ENCODE measurements at places on chromosomes 1 and 21.

- no peak for DNase-seq
Measured at GRCh38 chr1:27438621-27439061, 46.2 kb downstream of the GPR3 start.

DNA sequence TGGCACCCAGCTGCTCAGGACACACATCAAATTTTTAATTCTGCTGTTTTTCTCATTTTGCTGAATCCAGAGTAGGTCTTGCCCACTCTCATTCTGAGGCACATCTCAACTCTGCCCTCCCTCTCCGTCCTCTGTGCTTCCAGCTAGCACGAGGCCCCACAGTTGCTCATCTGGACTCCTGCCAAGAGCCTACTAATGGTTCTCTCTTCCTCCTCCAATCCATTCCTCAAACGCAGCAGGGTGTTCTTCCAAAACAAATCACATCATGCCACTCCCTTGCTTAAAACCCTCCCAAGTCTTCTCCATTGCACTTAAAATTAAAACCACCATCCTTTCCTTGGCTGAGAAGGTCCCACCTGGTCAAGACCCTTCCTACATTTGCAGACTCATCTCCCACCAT is 49.8 kb upstream of the SCAF4 start:
- no peak for DNase-seq

GRCh38 chr1:112935461-112936111 is 20.4 kb downstream of the SLC16A1 start:
- DNase-seq, result no peak

- peak; percentile 6 for DNase-seq
Measured at GRCh38 chr1:244796719-244797406, 38.6 kb upstream of the COX20 start.

GRCh38 chr1:184031409-184032107 is 6.0 kb downstream of the COLGALT2 start:
- no peak for DNase-seq

GRCh38 chr1:207089627-207090355 is 1.1 kb downstream of the C4BPB start:
- no peak for DNase-seq

GRCh38 chr1:48757363-48757762 is 19.3 kb downstream of the BEND5 start:
- no peak for DNase-seq

- no peak for DNase-seq
Measured at GRCh38 chr1:211328866-211329475, 2.3 kb downstream of the TRAF5 start.

- DNase-seq, result no peak
Measured at GRCh38 chr1:59298026-59298583, 1.2 kb downstream of the FGGY start.

GRCh38 chr1:107342316-107342715 is 201.5 kb downstream of the NTNG1 start:
- DNase-seq, result no peak

- DNase-seq, result no peak
Measured at GRCh38 chr1:188867614-188868013, 1610.0 kb downstream of the BRINP3 start.

DNA sequence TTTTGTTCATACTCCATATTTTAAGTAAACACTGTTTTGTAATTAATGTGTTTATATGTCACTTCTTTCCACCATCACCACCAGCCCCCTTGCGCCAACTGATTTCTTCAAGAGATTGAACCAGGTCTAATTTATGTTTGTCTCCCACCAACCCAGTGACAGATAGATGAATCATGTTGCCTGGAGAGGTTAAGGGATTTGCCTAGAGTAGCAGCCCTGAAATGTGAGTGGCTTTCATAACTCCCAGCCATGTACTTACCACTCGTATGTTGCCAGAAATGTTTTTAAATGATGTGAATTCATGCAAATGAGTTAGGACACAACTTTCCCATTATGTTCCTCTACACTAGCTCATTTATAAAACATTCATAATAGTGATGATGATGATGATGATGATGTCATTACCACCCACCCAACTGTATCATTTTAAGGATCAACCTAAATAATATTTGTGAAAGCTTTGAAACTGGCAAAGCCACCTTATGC is 86.9 kb downstream of the LRRC8D start:
- no peak for DNase-seq

- no peak for DNase-seq
Measured at GRCh38 chr1:214360525-214361164, 79.7 kb downstream of the SMYD2 start.

- DNase-seq, result no peak
Measured at GRCh38 chr1:119711804-119712341, at the start of gene PHGDH. Gene PHGDH, plus strand, starts transcription at chr1:119711934. Its CDS starts 89 bp downstream, at chr1:119712023.

DNA sequence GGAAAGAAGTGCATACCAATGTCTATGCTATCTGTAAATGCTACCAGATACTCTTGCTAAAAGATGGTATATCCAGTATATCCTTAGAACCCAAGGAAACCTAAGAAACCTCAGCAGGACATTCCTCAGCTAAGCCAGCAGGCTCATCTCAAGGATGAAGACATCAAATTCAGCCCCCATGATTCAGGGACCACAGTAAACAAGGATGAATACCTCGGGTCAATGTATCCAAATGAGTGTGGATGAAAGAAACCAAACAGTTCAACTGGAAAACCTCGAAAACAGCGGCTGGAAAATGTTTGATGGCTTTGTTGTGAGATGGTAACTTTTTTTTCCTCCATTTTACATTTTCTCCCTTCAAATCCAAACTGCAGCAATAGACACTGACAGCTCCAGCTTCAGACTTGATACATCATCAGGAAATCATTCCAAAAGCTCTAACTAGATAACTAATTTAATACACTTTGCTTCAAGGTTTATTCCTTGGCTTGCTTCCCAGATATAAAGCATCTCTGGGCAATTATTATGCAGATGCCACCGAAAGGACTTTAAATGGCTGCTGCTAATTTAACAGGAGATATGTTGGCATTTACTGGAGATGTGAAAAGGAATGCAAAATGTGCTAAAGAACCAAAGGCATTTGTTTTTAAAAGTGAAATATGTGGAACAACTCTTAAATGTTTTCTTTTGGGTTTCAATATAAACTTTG is 73.6 kb downstream of the SMYD2 start:
- DNase-seq, result no peak

DNA sequence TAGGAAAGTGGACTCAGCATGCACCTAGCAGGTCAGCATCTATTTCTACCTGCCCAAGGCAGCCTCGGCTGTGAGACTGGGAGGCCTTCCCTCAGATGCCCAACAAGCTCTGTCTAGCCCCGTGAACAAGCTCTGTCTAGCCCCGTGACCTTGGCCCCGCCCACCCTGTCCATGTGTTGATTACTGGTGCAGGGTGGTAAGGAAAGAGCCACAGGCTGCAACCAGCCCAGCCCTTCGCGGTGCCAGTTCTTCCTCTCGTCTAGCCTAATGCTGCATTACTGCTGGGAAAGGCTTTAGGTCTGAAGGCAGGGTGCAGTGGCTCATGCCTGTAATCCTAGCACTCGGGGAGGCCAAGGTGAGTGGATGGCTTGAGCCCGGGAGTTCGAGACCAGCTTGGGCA is 2.2 kb downstream of the GPR153 start:
- DNase-seq, result no peak

DNA sequence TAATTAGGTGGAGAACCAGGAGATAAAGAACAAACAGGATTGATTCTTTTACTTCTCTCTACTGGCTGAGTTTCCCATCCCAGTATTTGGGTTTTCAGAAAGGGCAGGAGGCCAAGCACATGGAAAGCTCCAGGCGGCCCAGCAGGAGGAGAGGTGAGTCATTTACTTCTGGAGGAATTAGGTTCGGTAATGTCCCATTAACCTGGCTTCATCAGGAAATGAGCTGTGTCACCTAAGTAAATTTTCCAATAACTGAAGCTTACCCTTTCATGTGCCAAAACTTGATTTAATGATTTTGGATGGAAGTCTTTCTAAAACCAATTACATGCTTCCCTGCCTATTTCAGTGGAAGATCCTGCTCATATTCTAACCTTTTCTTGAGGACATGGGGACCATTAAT is 257.6 kb upstream of the USP24 start:
- DNase-seq, result no peak

DNA sequence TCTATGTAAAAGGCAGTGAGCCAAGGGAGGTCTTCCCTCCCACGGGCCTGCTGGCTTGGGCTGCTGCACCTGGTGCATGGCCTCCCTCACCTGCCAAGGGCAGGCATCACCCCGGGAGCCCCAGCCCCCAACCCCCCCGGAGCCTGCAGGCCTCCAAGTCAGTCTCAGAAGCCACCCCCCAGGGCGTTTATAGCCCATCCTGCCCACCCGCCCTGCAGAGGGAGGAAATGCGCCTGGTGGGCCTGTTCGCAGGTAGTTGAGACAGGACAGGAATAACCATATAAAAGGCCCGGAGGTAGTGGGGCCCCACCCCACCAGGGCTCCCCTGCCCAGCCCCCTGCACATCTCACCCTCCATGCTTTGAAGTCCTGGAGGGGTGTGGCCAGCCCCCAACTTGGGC is 18.2 kb upstream of the ARF1 start:
- no peak for DNase-seq

- DNase-seq, result no peak
Measured at GRCh38 chr1:59434336-59434735, 137.4 kb downstream of the FGGY start.

- no peak for DNase-seq
Measured at GRCh38 chr1:13682444-13682843, 17.5 kb upstream of the PRDM2 start.

- DNase-seq, result no peak
Measured at GRCh38 chr1:224287714-224288113, 42.3 kb downstream of the NVL start.

DNA sequence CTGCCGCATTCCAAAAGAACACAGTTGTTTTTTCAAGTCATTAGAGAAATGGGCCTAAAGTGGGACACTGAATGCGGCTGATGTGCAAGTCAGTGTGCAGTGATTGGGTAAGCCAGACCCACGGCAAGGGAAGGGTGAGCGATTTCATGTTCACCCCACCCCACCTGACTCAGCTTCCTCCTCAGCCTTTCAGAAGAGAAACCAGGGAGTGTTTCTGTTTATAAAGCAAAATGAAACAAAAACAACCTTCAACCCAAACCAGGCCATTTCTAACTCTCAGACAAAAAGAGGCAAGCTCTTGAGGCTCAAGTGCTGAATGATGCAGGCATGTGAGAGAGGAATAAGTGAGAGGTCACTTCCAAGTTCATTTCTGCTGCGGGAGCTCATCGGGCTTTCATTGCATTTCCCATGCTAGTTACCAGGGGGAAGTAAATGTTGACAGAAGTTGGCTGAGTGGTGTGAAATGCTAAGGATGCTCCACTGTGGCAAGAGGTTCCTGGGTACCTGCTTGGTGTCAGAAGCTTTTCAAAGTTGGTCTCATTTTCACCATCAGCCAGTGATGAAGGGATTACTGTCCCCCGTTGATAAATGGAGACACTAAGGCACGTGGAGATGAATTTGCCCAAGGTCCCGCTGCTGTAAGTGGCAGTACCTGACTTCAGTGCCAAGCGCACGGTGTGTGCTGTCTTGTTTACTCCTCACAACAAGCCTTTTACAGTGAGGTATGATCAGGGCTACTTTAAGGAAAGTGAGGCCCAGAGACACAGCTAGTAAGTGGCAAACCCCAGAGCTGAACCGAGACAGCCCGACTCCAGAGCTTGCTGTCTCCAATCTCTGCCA is 29.1 kb downstream of the STPG1 start:
- DNase-seq, result peak; percentile 24

DNA sequence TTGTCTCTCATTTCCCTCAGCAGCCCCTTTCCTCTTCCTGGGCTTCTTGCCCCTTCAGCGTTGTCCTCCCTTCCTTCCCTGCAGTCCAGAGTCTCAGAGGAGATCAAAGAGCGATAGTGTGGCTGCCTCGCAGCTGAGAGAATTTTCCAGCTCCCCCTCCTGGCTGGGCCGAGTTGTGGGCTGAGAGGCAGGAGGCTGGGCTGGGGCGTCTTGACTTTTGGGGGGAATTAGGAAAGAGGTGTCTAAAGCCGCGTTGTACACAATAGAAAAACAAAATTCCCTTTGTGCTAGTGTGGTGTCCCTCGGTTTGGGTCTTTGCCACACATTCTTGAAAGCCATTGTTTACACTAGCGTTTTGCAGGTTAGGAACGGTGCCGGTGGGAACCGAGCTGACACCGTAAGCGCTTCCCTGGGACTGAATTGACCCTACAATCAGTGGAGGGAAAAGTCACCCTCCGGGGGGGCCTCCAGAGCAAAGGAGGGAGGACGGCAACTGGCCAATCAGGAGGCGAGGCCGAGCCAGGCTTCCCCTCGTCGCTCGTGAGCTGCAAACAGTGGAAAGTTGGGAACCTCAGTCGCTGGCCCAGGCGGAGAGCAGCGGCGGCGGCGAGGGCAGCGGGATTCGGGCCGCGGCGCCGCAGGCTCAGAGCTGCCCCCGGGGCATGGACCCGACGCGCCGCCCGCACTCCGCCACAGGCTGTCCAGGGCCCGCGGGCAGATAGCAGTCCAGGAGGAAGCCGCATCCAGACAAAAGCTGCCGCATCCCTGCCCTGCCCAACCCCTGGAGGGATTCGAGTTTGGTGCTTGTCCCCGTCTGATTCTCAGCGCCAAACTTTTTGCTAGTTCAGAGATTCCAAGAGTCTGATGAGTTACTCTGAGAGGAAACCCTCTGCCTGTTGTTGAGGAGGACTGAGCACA is at the start of gene HMCN1:
HMCN1 (plus strand) TSS at position 574 of the 918 bp plus-strand sequence. CDS start 389 bp downstream, outside the sequence.
- no peak for DNase-seq

- DNase-seq, result no peak
Measured at GRCh38 chr1:245822996-245823395, 668.2 kb downstream of the KIF26B start.

DNA sequence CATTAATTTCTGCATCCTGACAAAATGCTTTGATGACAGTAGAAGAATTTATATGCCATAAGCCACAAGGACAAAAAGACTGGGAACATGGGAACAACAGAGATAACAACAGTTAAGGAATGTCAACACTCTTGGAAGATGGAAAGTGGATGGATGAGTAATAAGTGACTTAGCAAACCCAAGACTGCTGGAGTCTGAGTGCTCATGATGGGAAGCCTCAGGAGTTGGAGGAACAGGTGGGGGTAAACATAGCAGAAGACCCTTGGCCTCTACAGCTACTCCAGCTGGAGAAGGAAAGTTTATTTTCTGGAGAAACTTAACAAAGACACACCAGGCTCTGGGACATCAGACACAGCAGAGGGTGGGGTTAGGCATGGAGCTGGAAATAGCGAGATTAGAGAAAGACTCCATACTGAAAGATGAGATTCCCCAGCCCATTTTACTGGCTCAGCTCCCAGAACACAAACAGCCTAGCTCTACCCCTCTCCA is 13.6 kb downstream of the G0S2 start:
- no peak for DNase-seq

DNA sequence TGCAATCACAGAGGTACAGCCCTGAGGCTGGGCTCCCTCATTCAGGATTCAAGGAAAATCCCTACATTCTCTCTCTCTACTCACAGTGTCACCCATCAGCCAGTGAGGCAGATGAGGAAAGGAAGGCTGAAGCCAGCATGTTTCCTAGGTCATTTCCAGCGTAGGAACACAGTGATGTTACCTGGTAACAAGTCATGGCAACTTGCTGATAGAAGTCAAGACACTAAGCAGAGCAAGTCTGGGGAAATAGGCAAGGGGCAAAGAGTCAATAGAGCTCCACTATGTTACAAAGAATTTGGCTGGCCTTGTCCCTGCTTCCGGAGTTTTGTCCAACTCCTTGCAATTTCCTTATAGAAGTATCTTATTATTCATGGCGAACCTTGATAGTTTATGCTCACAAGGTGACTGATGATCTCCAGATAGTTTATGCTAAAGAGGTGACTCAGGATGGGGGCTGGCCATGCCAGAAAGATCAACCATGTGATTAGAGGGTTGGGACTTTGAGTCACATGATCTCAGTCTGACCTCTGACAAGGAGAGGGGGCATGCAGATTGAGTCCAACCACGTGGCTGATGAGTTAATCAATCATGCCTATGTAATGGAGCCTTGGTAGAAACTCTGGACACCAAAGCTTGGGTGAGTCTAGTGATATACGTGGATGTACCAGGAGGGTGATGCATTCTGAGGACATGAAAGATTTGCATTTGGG is 51.1 kb downstream of the SUSD4 start:
- no peak for DNase-seq

Data from activated T-helper 1 cell treated with Interleukin-2 at 50 U/mL for 16 hours (primary cell).